Myocyte (in vitro differentiated cells): ENCODE measurements at places on chromosomes 2 and 18. TPM values are rescaled to one million over a fixed set of nuclear protein-coding genes. Genes with fewer than 3 reads are reported as not detected.

DNA sequence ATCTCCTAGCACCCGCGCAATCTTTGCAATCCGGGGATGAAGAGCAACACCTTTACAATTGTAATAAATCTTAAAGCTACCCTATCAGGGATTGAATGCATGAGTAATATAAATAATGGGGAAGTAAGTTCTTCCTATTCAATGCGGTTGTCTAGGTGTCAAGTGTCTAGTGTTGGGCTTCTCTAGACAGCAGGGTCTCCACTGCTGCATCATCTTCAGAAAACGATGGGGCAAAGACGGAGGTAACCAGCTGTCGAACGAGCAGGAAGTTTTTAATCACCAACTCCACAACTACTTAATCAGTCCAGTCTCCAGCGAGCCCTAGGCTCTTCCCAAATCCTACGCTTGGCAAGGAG is 573 bp downstream of the STAM2 start:
- DNase-seq: no peak

Gene HOXD3
- total RNA-seq: not detected in 2 replicates

Gene AGXT
- not detected in 2 replicates for total RNA-seq

Gene B3GNT7
- 0.10 TPM in 1 of 2 replicates, not detected in the other for total RNA-seq

DNA sequence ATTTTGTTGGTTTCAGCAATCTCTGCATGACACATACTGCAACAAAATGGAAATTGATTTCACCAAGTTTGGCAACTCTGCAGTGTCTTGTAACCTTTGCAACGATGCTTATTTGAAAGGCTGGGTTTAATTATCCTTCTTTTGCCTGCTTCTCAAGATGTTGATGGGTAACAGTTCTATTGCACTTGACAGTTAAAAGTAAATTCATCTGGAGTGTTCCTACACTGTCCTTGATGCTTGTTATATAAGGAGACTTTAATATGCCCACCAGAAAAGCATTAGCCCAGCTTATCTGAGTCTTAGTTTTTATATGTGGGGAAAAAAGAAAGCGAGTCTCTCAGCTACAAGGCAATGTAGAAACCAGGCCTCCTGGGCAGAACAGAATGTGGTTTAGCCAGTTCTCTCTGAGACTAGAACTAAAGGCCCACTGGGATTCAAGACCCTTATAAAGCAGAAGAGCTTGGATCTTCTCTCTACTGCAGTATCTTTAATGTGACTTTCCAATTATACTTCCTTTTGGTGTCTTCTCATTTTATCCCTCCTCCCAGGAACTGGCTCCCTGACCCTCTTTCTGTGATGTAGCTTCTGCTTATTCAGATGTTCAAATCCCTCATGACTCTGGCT is 106.8 kb upstream of the LYPD6 start:
- DNase-seq: no peak

DNA sequence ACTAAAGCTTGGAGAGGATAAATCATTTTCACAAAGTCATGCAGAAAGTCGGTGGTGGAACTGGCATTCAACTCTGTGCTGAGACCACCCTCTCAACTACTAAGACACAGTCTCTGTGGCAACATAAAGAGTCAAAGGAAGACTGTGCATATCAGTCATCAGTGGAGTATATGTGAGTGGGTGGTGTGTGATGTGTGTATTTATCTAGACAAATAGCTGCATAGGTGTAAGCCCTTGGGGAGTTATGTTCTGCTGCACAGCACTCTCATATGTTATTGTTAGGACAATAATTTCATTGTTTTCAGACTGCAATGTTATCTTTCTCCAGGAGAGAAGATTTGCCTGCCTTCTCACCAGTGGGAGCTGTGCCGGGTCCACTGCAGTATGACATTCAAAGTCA is 186.3 kb upstream of the HNRNPA3 start:
- DNase-seq: no peak

- DNase-seq: no peak
Measured at GRCh38 chr2:69524799-69525198, 87.6 kb upstream of the NFU1 start.

GRCh38 chr2:235914756-235915155 is 253.4 kb downstream of the GBX2 start:
- DNase-seq: no peak

DNA sequence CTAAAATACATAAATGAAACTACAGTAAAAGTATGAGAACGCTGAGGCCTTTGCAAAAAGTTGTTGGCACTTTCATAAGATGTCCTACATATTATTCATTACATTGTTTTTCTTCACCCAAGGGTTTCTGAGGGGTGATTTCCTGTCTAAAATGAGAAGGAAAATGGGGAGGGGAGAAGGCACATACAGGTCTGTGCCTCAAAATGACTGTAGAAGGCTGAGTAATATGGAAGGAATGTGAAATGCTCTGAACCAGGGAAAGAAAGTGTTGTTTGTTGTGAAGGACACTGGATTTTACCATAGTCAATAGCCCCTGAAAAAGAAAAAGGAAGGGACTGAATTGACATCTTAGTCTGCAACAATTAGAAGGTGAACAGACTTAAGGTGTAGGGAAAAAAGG is 99.5 kb upstream of the RNF152 start:
- peak; percentile 45 for DNase-seq

GRCh38 chr2:183428881-183429280 is 304.6 kb downstream of the NUP35 start:
- no peak for DNase-seq

DNA sequence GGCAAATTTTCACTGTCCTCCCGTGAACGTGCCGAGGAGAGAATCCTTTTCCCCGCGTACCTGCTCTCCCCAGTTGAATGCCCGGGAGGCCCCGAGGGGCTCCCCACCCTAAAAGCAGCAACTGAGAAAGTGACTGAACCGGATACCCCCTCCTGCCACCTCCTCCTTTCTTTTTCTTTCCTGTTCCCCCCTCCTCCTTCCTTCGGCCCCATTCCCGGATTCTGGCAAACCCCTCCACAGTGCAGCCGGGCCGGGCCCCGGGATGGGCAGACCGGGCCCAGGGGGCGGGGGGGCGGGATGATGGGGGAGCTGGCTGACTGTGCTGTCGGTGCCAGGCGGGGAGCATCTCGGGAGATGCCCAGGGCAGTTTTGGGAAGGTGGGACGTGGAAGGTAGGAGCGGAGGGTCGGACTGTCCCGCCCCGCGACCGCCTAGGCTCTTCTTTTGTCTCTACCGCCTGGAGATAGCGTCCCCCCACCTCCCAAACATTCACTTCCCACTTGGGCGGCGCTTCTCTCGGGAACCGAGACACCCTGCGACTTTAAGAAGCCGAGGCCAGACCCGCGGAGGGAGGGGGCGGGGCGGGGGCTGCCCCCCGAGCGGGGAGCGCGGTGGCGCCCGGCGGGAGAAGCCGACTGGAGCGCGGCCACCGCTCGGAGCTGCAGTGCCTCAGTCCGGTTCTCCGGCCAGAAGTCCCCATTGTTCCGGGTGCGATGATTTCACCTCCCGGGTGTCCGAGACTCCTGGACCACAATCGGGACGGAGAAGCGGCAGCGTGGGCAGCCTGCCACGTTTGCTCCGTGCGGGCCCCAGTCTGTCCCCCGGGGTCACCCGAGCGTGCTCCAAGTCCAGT is 8.2 kb downstream of the DLX2 start:
- peak; percentile 73 for DNase-seq

DNA sequence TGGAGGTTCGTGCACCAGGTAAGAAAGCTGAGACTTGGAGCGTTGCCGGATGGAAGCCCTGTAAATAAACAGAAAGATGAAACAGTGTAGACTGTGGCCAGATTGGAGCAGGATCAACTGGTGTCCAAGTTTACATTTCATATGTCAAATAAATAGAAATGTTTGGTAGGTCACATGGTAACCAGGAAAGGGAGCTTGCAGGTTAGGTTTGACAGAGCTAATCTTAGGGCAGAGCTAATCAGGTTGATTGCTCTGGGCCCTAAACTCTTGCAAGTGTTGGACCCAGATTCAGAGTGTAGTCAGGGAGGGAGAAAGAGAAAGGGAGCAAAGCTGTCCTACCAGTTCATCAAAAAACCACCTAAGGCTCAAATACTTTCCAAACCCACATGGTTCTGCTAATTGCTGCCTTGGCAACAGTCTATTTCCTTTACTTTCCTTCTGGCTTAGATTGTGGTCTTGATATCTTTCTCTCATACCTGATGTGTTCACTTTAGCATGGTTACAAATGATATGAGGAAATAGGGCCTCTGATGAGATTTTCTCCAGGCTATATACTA is 63.2 kb downstream of the G6PC2 start:
- no peak for DNase-seq

Gene GPR35
- 0.56 and 1.7 TPM in 2 replicates for total RNA-seq
